ENCODE measurements at places on chromosomes 7 and 10.

DNA sequence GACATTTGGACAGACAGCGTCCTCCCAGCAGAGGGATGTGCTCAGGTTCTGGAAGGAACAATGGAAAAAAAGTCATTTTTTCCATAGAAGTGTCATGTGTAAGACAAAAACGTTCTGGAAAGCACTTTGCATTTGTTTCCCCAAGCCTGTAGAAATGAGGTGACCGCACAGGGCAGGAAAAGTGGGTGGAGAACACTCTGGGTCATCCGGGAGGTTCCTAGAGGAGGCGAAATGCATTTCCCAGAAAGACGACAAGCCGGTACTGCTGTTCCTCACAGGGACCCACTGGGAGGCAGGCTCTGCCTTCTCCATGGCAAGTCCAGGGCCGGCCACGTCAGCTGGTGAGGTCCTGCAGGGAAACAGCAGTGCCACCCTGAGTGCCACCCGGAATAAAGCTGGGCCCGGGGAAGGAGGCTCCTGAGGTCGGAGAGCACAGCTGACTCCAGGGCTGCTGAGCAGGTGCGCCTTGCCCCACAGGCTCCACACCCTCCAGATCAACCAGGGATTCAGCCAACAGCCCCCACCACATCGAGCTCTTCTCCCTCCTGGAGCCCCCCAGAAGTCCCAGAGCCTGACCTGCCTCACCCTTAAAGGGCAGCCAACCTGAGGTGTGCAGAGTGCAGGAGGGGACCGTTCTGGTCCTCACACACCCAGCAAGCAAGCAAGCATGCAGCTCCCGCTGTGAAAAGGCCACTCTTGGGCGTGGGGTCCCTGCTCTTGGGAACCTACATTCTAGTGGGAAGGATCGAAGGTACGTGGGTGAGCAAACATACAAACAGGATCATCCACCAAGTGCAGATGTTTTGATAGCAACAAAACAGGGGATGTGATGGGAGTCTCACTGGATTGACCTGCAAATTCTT is 28.8 kb upstream of the INPP5A start:
- DNase-seq = no peak

- no peak for DNase-seq
Measured at GRCh38 chr7:79810916-79811315, 323.7 kb upstream of the GNAI1 start.

DNA sequence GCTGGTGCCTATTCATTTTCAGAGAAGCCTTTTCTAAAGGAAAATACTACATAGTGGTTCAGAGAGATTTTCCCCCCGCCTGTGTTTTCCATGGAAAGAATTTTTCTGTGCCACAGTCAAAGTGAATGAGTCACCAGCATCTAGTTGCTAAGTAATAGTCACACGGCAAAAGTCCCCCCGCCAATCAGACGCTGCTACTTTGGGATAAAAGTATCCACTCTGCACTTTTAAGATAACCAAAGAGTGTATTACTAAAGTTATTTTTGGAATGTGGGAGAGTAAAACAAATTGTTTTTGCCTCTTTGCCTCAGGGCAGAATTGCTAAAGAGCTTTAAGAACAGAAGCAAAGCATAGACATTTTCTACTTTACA is 23.5 kb downstream of the ABLIM1 start:
- peak; percentile 72 for DNase-seq

DNA sequence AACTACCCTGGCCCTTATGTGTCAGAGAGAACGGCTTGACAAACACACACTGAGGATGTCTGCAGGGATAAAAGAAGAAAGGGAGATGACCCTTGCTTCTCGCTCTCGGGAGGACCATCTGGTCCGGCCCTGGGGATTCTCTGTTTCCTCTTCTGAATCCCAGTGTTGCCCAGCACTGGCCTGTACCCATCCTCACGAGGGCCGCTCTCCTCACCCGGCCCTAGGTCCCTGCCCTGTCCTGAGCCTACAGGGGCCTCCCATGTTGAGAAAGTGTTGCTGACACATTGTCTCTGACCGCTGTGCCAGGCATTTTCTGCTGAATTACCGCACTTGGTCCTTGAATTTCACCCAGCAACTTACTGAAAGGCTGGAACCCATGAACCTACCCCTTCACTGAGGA is 171.9 kb upstream of the LANCL2 start:
- no peak for DNase-seq

DNA sequence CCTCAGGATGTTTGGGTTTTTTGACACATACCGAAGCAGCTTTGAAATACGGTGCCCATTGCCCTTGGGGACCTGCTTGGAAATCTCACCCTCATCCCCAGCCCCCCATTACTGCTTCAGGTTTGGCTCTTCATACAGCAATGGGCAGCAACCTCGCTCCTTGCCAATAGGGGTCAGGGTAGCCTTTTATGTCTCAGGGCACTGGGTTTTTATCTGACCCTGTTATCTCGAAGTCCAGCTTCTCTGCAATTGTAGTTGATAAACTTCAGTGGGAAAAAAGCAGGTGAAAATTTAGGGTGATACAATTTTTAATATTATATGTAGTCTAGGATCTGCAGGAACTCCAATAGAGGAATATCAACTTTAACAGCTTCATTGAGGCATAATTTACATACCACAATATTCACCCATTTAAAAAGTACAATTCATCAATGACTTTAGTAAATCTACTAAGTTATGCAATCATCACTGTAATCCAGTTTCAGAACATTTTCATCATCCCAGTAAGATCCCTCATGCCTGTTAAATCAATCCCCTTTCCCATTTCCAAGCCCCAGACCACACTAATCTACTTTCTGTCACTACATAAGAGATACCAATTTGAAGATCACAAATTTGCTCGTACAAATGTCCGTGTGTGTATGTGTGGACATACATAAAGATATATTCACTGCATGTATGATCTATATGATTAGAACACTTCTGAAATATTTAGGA is 386.2 kb downstream of the KCNMA1 start:
- no peak for DNase-seq

DNA sequence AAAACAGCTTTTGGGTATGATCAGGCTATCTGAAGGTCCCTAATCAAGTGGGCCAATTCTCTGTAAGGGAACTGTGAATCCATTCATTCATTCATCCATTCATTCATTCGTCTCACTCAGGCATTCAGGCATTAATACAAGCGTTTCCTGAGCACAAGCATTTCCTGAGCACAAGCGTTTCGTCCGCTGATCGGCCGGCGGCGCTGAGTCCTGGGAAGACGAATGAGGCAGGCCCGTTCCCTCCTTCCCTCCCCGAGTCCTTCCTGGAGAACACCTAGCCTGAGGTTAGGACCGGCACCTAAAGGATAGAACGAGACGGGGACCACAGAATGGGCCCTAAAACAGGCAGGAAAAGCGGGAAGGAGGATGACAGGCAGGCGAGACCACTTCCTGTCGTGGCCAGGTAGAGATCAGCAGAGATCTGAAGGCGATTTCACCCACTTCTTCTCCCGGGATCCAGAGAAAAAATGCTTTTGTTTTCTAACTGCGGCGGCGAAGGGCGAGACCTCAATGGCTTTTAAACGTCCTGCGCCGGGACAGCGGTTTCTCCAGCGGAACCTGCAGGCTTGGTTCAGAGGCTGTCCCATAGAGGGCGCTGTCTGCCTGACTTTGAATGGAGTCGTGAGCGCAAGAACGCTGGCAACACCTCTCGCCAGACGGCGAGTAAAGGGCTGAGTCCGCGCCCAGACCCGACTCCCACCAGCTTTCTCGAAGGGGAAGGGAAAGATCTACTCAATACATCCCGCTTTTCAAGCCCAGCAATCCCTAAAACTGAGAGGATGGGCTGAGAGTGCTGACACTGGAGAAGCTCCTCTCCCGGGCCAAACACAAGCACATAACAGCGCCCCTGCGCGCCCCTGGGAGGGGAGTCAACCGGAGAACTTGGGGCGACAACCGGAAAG is 2.9 kb upstream of the HMX3 start:
- DNase-seq = peak; percentile 34

DNA sequence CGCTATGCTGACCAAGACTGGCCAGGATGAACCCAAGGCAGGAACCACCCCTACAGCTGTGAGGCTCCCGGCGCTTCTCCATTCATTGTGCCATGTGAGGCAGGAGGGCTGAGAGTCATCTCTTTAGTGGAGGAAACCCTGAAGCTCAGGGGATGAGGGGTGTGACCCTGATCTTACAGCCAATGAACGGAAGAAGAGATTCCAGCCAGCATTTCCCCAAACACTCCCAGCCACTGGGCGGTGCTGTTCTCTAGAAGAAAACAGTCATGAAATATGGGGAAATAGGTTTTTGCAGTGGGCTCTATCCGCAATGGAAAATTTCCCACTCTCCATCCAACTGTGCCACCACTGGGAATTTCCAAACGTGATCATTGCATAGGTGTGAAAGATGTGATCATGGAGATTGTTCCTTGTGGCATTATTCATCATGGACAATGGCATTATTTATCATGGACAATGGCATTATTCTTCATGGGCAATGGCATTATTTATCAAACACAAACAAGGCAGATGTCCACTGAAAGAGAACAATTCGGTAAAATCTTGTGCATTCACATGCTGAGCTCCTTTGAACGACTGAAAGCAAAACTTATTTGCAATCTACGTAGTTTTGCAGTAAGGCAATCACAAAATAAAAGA is 14.0 kb upstream of the SLC18A2 start:
- DNase-seq = no peak

- no peak for DNase-seq
Measured at GRCh38 chr7:131443496-131443895, 112.9 kb downstream of the PODXL start.

- DNase-seq = no peak
Measured at GRCh38 chr10:111999205-111999914, 184.2 kb downstream of the GPAM start.

DNA sequence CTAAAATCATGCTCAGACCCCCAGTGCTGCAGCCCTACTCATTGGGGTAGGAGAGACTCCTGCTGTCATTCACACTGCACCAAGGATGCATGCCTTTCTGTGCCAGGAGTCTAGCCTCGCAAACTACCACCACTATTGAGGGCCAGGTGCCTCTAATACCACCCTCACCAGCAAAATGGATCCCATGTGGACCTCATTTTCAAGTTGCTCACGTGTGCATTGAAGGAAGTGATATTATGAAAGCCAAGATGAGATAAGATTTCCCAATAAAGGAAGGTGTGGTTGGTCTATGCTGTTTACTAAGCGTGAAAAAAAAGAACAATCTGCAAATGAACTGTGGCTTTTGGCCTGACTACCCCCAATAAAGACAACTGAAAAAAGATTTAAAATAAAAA is 7.2 kb upstream of the LAMTOR4 start:
- DNase-seq = no peak

DNA sequence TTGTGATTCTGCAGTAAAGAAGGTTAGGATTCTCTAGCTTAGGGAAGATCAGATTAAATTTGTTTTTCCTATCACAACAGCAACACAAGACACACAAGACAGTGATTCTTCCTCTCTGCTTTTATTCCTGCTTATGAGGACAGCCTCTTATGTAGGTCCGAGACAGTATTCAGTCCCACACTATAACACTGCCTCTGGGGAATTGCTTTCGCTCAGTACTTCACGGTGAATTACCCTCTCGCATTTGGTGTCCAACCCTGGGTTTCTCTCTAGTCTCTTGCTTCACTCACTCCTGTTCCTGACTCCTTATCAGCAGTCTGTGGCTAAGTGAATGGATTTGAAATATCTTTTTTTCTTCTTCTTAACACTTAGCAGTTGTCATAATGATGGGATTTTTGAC is 1.7 kb downstream of the HIF1AN start:
- no peak for DNase-seq

DNA sequence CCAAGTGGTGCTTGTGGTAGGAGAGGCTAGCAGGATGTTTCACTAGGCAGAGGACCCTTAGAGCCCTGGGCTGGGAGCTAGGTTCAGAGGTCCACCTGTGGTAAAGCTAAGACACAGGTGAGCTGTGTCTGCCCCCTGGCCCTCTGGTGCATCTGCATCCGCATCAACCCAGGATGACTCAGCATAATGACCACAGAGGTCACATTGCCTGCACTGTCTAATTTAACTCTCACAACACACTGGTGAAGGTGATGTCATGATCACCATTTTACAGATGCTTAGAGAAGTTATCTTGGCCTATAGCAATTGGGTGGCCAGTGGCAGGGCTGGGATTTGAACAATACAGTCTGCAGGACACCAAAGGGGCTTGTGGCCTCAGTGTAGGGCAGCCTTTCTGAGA is 33.1 kb downstream of the HABP2 start:
- DNase-seq = no peak

GRCh38 chr7:130943336-130943901 is 209.4 kb upstream of the KLF14 start:
- no peak for DNase-seq

GRCh38 chr7:17506095-17506494 is 207.6 kb downstream of the AHR start:
- no peak for DNase-seq

GRCh38 chr7:135662123-135662372 is 266 bp upstream of the STMP1 start:
- DNase-seq = no peak

- DNase-seq = no peak
Measured at GRCh38 chr10:45532480-45532879, 140.1 kb downstream of the ZFAND4 start.

DNA sequence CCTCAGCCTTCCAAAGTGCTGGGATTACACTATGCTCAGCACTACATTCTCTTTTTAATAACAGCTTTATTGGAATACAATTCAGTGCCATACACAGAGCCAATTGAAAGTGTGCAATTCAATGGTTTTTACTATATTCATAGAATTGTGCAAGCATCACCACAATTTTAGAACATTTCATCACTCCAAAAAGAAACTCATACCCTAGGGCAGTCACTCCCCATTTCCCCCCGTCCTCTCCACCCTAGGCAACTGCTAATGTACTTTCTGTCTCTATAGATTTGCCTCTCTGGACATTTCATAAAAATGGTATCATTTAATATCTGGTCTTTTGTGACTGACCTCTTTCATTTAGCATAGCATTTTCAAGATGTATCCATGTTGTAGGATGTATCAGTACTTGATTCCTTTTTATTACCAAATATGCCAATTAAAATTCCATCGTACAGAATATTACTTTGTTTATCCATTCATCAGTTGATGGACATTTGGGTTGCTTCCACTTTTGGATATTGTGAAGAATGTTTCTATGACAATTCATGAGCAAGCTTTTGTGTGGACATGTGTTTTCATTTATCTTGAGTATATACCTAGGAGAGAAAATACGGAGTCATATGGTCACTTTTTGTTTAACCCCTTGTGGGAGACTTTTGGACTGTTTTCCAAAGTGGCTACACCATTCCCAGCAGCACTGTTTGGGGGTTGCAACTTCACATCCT is 6.3 kb upstream of the XPNPEP1 start:
- DNase-seq = no peak

- no peak for DNase-seq
Measured at GRCh38 chr10:110681023-110681681, 37.0 kb downstream of the RBM20 start.

Data from T1000 (cell line).